ENCODE measurements at places on chromosomes 2 and 18. TPM values are rescaled to one million over a fixed set of nuclear protein-coding genes. Genes with fewer than 3 reads are reported as not detected.

FER1L5 gene
- total RNA-seq, result not detected

PJVK gene
- 2.8 TPM for total RNA-seq

DNA sequence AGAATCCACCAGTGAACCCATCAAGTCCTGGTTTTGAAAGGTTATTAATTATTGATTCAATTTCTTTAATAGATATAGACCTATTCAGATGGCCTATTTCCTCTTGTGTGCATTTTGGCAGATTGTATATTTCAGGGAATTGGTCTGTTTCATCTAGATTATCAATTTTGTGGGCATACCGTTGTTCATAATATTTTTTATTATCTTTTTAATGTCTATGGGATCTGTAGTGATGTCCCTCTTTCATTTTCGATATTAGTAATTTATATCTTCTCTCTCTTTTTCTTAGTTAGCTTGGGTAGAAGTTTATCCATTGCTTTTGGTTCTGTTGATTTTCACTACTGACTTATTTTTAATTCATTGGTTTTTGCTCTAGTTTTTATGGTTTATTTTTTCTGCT lies 39.9 kb upstream of the TANC1 start:
- H3K27ac ChIP-seq, result no peak overlapping the region
- no peaks in the 10 kb centered on the region for H3K36me3 ChIP-seq
- no peak overlapping the region for H3K4me3 ChIP-seq
- no peaks in the 10 kb centered on the region for H3K4me1 ChIP-seq

DNA sequence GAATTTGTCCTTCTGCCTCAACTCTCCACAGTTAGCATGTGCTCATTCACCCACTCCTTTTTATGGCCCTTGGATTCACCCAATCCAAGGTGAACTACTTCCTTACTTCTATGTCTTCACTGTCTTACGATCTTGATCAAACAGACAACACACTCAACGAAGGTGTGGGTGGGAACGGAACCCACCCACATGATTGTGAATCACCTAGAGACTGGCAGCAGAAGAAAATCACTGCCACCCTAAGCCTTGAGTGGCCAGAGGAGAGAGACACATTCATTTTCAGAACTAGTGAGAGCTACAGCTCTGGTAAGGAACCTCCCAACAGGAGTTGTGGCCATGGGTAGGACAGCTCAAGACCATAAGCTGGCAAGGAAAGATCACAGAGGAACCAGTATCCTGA lies 194.3 kb downstream of the PLCL1 start:
- H3K27ac ChIP-seq, result no peak overlapping the region
- H3K4me1 ChIP-seq, result peaks cover 29% of the 10 kb centered on the region
- no peak for DNase-seq
- no peaks in the 10 kb centered on the region for H3K27me3 ChIP-seq
- peaks cover 3% of the 10 kb centered on the region for H3K36me3 ChIP-seq

DNA sequence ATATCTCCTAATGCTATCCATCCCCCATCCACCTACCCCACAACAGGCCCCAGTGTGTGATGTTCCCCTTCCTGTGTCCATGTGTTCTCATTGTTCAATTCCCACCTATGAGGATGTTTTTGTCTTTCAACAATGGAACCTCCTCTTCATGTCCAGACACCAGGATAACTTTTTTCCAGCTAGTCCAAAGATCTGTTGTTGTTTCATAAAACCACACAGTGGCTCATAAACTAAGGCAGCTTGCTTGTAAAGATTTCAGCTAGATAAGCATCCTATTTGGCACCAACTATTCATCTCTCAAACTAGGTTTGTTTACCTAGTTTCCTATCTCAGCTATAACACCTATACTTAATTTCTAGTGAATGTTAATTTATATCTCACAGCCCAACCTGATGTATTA lies 937.7 kb downstream of the TRIB2 start:
- no peak overlapping the region for H3K27ac ChIP-seq
- no peaks in the 10 kb centered on the region for H3K27me3 ChIP-seq

Measured in activated naive CD8-positive, alpha-beta T cell treated with anti-CD3 and anti-CD28 coated beads for 36 hours (primary cell).